ENCODE measurements at places on chromosomes 11 and 22. TPM values are rescaled to one million over a fixed set of nuclear protein-coding genes. Genes with fewer than 3 reads are reported as not detected.

FOLR2 gene
- total RNA-seq, result 34.1 TPM

- no peak for DNase-seq
Measured at GRCh38 chr11:121466063-121466794, 13.5 kb upstream of the SORL1-AS1 start.

DNA sequence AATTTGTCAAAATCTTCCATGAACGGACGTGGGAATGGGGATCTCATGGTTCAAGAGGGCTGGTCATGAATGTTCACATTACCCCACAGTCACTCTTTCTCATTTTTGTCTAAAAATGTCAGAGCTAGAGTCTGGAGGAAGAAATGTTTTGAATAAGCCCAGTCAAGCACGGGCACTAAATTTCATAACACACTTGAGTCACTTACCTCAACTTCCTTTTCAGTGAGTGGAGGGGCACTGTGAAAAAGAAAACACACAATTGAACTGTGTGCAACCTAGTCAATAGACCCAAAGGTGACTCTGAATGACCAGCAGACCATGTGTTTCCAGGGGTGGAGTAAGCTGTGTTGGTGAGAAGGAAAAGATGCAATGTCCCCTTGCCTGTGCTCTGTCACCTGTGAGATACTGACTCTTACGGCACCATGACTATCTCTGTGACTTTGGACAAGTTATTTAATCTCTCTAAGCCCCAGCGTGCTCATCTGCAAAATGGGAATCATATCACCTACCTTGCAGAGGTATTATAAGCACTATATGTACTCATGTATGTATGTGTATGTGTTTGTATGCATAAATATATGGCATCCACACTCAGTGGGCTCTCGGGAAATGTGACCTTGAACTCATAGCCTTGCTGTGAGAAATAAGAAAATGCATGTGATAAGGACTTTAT lies 38.2 kb upstream of the LYVE1 start:
- DNase-seq, result no peak

- no peak for DNase-seq
Measured at GRCh38 chr22:48794906-48795305, 1032.8 kb downstream of the BRD1 start.

GRCh38 chr22:40341604-40342003 lies 4.7 kb upstream of the ADSL start:
- DNase-seq, result no peak

DNA sequence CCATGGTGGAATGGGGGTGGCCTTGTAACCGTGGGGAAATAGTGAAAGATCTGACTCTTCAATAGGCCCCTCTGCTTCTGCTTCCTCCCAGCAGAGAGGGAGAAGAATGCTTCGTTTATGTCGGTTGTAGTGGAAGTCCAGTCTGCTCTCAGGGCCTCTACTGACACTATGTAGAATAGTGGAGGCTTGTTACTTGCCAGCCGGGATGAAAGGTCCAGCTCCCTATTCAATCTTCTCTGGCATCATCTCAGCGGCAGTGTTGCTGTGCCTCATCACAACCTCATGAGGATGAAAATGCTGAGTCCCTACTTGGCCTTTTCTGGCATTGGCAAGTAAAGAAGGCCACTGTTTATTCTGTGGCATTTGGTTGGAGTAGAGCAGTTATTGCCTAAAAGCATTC lies 820.9 kb upstream of the TENM4 start:
- DNase-seq, result no peak

DNA sequence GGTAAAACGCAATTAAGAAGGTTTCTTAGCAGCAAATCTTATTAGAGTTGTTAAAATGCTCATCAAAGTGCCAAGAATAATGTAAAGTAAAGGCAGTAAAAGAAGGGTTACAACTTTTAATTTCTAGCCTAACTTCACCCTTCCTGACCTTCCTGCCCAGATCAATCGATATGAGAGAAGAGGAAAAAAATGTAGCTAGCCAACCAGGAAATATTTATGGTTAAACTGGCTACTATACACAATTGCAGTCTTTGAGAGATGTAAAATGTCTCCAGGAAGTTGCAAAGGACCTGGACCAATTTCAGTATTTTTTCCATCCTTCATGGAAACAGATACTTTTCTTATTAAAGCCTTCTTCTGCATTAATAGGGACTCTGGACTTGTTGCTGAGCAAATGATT lies 141.8 kb upstream of the CCDC90B start:
- no peak for DNase-seq

DNA sequence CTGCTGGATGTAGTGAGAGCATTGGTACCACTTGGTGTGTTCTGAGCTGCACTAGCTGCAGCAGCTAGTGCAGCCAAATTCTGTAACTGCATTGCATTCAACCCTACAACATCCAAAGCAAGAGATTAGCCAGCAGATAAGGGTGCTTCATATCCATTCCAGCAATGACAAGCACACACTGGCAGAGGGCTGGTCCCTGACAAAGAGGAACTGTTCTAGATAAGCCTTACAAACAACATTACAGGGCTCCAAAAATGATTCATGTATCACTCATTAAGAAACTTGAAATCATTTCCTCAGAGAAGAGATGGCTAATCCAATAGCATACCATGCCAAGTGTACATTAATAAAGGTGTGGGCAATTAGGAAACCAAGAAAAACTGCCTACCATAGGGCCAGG lies 28.4 kb upstream of the RAPSN start:
- DNase-seq, result no peak
